NCI-H748 treated with DMSO at 0.1 percent for 48 hours (cell line): ENCODE measurements at places on chromosomes 7 and 10.

- no peak for DNase-seq
These were observed 3.3 kb upstream of the MAP3K8 start for GRCh38 chr10:30430544-30431298.

GRCh38 chr7:111933609-111934008 is 272.6 kb downstream of the DOCK4 start:
- DNase-seq = no peak

DNA sequence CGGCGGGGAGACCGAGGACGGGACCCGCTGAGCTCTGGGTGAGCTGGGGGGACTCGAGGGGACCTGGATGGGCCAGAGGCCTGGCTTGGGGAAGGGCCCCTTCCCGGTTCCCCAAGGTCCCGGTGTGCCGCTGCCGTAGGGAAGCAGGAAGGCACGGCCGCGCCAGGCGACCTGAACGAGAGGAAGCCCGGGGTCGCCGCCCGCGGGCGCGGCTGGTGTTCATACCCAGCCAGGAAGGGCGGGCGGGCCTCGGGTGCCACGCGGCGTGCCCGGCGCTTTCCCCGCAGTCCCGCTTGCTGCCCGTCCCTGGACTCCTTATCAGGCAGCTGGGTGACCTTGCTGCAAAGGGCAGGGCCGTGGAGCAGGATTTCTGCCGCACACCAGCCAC is 38.0 kb downstream of the ZNF777 start:
- no peak for DNase-seq

DNA sequence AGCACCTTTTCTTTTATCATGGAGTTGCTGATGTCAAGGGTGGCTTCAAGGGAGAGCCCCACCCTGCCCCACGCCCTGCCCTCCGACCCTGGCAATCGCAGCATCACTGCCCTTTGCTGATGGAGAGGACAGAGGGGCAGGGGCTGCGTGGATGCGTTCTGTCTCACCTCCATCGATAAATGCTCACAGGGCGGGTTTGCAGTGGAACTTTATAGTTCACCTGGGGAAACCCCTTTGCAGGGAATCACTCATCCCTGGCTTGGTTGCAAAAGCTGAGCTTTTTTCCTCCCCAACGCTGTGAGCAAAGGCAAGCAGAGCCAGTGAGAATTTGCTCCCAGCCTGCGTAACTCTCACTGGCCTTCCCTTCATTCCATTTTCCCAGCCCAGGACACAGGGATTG is 176.8 kb downstream of the WDR37 start:
- no peak for DNase-seq

DNA sequence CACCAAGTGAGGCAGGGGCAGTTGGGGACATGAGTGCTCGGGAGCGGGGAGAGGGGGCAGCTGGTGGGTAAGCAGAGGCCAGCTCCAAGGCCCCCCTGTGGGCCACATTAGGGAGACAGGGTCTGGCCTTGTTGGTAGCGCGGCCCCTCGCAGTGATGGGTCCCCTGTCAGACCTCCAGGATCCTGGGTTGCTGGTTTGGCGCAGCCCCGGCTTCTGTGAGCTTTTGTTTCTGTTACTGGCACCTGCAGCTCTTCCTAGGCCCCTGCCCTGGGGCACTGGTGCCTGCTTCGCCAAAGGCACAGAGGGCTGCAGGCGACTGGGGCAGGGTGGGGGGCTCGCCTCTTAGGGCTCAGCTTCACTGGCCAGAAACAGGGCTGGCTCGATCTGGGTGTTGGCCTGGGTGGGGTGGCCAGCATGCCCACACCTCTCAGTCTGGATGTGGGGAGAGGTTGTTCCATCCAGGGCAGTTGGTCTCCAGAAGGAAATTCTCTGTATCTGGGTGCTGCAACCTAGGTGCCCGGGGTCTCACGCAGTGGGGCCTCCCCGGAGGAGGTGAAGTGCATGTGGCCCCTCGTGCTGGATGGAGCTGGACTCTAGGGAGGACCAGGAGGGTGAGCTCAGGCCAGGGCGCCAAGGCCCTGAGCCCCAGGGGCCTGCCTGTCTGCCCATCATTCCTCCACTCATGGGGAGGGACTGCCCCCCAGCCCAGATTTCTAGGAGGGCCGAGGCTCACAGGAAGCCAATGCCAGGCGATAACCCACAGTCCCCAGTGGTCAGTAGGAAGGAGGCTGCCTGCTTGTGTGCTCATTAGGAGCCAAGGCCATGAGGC is 138.6 kb downstream of the LHPP start:
- DNase-seq = no peak

DNA sequence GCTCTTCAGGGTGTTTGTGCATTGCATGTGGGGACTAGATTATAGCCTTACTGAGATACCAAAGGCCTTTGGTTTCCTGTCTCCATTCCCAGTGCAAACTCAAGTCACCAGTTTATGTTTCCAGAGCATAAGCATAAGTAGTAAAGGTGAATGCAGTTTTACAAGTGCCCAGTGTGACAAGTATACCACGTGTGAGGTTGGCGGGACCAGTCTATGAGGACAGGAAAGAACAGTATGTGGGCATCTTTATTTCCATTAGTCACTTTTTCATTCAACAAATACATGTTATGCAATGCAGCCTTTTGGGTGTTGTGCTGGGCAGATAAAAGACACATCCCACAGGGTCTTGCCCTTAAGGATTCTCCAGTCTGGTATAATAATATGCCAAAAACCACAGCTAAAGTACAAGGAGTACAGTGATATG is 146.5 kb downstream of the ARID5B start:
- no peak for DNase-seq

- DNase-seq = no peak
These were observed 15.7 kb downstream of the JCAD start for GRCh38 chr10:30043476-30044270.

GRCh38 chr7:27164367-27165088 is 809 bp downstream of the HOXA9 start:
- DNase-seq = no peak

- no peak for DNase-seq
These were observed 640 bp upstream of the ZNF425 start for GRCh38 chr7:149126662-149127266.

GRCh38 chr7:19674266-19674960 is 34.4 kb downstream of the POLR1F start:
- DNase-seq = no peak

DNA sequence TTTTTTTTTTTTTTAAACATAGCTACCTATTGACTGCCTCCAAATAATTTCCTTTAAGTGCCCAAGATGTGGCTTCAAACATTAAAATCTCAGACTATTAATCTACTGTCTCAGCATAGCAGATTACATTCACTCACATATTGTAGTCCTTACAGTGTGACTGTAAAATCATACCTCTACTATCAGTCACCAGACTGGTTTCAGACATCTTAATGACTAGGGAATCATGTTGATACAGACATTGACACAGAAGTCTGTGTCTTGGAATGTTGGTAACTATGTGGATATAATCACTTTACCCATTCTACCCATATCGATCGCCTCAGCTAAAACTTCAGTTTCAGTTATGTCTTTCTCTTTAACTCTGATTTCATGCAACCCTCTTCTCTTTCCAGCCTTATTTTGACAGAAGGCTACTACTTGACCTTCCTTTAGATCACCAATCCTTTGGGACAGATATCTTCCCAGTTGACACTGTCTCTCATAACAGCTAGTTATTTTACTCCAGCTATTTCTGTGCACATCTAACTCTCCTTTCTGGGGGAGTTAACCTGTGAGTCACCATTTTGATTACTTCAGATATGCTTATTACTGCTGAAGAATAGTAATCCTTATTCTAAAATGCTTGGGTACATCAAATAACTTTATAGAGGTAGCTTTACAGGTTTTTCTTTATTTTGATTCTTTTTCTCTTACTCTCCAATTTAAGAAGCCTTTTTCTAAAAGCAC is 7.0 kb downstream of the TNKS2 start:
- no peak for DNase-seq

DNA sequence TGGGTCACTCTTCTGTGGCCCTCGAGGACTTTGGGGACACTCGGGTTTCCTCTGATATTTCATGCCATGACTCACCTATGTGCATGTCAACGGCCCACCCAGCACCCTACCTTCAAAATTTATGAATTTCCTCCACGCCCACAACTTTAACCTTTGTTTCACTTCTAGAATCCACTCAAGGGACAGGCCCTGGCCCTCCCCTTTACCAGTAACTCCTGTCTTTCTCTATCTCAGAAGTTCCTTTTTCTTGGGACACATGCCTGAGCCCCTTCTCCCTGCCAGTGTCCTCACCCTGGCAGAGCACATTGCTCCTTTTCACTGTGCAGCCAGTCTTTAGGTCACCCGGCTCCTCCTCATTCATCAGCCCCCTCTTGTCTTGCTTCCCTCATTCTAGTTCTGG is 282.5 kb upstream of the KLF6 start:
- no peak for DNase-seq

- DNase-seq = no peak
These were observed 57.2 kb upstream of the ANK3 start for GRCh38 chr10:60446851-60447250.
